ENCODE measurements at places on chromosomes 6 and 20.

DNA sequence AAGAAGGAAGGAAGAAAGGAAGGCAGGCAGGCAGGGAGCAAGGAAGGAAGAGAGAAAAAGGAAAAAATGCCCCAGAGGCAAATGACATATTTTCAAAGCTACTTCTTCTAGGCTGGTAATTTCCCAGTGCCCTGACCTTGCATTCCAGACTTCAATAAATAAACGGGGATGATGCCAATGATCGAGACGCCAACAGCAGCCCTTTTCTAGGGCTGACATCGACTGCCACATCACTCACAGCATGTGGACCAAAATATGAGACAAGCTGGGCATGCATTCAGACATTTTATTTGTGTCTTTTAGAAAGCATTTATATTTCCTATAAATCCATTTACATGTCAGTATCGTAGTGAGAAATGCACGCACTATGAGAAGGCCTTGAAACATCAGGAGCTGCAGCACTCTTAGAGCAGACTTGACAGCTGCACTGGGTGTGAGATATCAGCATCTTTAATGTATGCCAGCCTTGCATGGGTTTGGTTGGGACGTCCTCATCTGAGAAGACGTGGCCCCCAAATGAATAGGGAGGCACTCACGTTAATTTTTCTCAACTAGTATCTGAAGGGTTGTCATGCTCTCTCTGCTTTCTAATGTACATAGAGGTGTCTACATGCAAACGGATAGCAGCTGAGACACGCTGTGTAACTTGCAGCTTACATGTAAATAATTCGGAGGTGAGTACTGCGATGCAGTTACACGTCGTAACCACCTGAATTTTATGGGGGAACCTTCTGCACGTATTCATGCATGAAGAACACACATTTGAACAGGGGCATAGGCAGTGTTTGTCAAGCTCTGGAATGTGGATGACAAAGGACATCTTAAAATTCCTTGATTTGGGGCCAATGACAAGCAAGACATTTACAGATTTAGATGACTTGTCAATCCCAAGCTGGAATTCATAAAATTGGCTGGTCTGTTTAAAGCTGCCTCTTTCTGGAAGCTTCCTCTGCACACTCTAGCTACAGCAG is 149.1 kb upstream of the AGPAT4 start:
- DNase-seq, result no peak

- no peak for DNase-seq
Observed at GRCh38 chr20:59125836-59126235, 37.8 kb upstream of the ZNF831 start.

DNA sequence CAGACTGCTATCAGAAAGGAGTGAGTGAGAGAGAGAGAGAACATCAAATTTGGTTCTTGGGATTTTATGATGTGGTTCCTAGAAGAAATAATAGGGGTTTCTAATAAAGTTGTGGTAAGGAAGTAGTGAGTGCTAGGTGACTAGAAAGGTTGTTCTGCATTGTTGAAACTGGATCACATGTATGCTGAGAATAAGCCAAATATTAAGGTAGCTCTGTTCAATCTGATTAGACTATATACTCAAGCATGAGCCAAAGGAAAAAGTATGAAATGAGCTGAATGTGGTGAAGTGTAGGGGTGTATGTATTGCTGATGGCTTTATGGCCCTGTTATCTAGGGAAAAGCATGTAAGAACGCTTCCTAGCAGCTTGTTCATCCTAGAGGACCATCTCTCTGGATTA is 63.0 kb upstream of the IMPG1 start:
- no peak for DNase-seq

DNA sequence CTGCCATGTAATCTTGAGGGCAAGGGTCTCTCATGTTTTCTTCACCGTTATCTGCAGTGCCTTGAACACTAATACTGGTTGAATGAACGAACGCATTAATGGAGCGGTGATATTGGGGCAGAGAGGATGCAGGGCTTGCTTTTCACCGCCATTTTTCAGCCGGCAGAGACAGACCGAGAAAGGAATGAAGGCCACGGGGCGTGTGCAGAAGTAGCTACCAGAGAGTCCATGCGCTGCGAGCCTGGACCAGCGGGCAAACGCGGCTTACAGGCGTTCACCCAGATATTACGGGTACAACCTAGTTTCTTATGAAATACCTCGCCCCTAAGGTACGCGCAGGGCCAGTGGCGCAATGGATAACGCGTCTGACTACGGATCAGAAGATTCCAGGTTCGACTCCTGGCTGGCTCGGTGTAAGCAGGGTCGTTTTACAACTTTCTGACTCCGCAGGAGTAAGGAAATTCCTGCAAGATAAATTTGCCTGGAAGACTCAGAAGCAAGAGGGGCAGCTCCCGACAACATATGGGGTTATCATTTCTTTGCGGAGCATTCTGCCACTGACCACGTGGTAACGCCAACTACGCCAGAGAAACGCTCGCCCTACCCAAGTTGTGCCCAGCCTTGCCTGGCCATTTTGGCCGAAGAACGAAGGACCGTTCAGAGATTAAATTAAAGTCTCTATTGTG is 863 bp upstream of the HMGN4 start:
- DNase-seq, result peak; percentile 93

- DNase-seq, result no peak
Observed at GRCh38 chr20:32497589-32498224, 87.4 kb downstream of the NOL4L start.

DNA sequence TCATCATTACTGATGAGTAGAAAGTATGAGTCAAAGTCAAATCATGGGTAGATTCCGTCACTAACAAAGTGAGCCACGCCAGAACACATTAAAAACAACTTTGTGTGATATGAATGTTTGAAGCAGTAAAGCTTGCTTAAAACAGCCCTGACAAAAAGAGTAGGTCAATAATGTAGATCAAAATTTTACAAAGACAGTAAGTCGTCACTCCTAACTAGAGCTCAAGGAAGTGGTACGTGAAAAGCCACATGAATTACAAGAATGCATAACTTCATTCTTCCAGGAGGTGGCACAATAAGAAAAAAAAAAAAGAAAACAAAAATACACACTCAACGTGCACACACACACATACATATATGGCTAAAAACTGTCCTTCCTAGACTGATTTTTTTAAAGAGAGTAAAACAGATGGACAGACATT is 69.9 kb downstream of the HACE1 start:
- DNase-seq, result no peak

DNA sequence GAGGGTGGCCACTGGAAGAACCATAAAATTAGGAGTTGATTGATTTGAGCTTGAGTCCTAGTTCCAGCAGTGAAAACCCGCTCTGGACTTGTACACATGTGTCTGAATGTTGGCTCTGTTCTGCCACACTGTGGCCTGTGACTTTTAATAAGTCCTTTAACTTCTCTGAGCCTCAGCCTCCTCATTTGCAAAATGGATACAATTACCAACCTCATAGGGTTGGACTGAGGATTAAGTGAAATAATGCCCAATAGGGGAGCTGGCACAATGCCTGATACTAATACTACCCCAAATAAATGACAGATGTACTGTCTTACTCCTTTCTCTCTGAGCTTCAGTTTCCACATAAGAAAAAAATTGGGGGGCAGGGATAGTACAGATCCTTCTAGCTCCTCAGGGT is 92.6 kb upstream of the RIPOR2 start:
- DNase-seq, result no peak

- DNase-seq, result no peak
Observed at GRCh38 chr20:12729326-12729725, 279.4 kb upstream of the SPTLC3 start.

DNA sequence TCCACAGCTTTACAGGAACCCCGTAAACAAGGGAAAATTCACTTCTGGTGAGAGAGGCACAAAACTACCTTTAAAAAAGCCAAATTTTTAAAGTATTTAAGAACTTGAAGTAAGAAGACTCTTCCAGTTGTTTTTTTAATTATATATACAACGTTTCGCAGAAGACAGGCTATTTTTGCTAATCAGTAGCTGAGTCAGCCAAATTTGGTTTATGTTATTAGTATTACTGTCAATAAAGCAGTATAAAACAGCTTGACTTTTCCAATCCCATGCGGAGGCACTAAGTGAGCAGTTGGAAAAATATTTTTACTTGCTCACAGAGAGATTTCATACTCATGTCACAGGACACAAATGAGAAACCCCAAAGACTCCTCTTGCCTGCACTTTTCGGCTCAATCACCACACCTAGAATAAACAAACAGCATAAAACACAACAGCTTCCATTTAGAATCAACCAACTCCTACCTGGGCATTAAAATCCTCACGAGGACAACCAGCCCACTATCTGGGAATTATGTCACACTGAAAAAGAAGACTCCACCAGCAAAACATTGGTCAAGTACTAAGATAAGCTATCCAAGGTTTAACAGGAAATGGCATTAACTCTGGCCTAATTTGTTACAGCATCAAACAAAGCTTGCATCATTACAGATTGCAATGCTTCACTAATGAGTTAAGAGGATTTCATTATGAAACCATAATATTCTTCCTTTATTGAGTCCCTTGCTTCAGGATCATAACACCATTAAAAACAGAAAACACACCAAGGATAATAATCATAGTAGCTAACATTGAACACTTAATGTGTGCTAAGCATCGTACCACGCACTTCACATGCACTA is 26.3 kb downstream of the ELOVL5 start:
- no peak for DNase-seq

DNA sequence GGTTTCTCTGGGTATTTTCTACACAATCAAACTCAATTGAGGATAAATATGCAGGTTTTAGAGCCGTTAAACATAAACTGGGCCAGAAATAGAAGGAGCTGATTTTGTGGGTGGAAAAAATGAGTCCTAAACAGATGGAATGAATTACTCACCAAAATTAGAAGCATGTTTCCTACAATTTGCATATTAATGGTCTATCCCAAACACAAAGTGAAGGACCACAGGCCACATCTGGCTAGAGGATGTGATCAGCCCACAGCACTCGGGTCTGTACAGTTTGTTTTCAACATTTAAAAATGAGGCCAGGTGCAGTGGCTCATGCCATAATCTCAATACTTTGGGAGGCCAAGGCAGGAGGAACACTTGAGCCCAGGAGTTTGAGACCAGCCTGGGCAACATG is 296.3 kb downstream of the PREX1 start:
- DNase-seq, result no peak

GRCh38 chr20:41027872-41028358 is 707 bp upstream of the TOP1 start:
- DNase-seq, result no peak
